ENCODE measurements at places on chromosomes 11 and 22. TPM values are rescaled to one million over a fixed set of nuclear protein-coding genes. Genes with fewer than 3 reads are reported as not detected.

- H3K27me3 ChIP-seq, result no peaks in the 10 kb centered on the region
- H3K36me3 ChIP-seq, result no peaks in the 10 kb centered on the region
- H3K27ac ChIP-seq, result no peak overlapping the region
- H3K4me1 ChIP-seq, result peaks cover 14% of the 10 kb centered on the region
These were observed 236.8 kb upstream of the PITPNB start for GRCh38 chr22:28155808-28156207.

DNA sequence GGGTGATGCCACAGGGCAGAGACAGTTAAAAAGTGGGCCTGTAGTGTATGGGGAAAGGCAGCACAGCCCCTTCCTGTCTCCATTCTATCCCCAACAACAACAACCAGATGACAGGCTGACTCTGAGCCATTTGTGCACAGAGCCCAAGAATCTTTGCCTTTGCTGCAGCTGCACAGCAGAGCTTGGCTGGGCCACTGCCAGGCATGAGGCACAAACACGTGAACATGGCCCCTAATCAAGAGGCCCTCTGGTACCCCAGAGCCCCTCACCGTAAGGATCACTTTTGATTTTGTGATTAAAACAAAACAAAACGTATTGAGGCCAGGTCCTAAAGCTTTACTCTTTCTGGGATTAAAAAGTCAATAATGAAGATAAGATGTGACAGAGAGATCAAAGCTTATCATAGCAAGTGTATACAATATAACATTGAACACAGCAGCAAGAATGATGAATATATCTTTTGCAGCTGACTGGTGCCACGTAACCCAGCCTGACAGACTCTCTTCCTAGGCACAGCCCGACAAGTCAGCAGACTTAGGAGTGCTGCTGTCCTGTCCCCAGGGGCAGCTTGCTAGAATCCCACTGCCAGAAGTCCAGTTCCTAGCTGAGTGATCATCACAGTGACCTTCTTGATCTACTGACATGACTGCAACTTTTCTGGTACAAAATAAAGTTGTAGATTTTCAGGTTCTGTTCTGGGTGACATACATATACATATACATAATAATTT lies 117.8 kb downstream of the SERGEF start:
- peak; percentile 36 for DNase-seq
- no peaks in the 10 kb centered on the region for H3K36me3 ChIP-seq
- peaks cover 26% of the 10 kb centered on the region for H3K4me1 ChIP-seq
- H3K27ac ChIP-seq, result peak overlapping the region; percentile 88

- no peaks in the 10 kb centered on the region for H3K27me3 ChIP-seq
- H3K4me1 ChIP-seq, result no peaks in the 10 kb centered on the region
- H3K27ac ChIP-seq, result no peak overlapping the region
These were observed 2.0 kb downstream of the USH1C start for GRCh38 chr11:17542249-17542648.

Gene SYT13
- not detected for polyA plus RNA-seq

Gene PLEKHA7
- 0.12 TPM for polyA plus RNA-seq
